ENCODE measurements at places on chromosomes 11 and 22.

DNA sequence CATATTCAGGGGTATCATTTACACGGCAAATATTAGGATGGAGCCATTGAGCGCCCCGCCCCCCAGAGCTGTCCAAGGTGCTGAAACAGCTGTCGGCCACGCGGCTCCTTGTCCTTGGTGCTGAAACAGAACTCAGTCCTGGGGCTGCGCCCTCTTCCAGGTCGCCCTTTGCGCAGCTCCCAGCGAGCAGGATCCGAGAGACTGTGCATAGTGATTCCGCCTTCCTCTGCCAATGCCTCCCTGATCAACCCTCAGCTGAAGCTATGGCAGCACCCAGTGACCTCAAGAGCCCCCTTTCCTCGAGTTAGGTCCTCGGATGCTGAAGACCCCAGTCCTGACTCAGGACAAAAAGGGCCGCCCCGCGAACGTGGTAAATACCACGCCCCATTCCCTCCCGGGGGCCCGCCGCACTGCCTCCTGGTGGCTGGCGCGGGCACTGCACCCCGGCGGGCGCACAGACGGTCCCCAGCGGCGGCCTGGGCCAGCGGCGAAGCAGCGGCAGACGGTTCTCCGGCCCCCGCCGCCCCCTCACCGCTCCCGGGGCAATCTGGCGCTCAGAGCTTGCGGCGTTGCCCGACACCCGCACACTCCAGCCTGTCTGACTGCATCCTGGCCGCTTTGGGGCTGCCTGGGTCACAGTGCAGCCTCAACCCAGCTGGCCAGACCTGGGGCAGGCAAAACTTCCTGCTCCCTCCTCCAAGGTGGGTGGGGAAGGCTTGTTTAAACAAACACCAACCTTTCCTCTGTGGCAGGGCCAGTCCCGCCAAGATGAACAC, 13.4 kb downstream of the SYT7 start:
- DNase-seq = no peak

- no peak for DNase-seq
Measured at GRCh38 chr11:132024587-132025295, 654.3 kb downstream of the NTM start.

DNA sequence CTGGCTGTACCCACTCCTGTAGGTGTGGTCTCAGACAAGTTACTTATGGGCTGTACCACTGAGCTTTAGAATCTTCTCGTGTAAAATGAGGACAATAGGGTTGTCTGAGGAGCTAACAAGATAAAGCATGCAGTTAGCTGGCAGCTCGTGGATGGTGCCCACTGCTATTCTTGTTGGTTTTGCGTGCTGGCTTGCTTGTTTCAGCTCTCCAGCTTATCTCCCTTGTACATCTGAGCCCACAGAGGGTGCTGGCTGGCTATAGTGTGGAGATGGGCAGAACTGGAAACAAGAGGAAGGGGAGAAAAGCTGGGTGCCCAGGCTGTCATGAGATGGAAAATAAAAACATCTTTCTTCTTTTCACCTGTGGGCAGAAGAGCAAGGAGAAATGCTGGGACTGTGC, 46.5 kb upstream of the GALNT18 start:
- no peak for DNase-seq

DNA sequence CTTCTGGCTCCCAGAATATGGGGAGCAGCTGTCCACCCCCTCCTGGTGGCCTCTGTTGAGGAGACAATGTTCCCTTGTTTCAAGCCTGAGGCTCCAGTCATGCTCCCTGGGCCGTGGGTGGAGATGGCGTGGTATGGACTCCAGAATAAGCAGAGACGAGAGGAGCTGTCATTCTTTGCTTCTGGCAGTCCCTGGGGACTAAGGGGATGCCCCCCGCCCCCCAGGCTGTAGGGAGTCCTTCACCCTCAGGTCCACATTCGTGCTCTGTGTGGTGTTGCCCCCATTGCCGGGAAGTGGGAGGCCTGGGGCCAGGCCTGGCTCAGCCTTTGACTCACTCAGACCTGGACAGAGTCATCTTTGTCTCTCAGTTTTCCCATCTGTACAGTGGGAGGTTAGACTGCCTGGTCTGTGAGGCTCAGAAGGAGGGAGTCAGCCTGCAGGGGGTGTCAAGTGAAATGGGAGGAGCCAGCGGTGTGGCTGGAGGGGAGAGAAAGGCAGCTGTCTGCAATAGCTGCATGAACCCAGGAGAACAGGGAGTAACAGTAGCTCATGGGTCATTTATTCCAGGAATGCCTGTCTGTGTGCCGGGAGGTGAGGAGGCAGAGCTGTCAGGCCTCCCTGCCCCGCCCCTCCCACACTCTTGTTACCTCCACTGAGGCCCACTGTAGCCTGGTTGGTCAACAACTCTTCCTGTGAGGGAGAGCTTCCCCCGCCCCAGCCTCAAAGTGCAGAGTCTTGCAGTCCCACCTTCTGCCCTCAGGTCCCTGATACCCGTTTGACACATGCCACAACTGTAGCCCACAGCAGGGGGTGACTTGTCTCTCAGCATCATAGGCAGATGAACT, 6.3 kb downstream of the ARHGEF17 start:
- DNase-seq = no peak

GRCh38 chr22:27262361-27262760, 539.2 kb downstream of the MN1 start:
- DNase-seq = no peak

- no peak for DNase-seq
Measured at GRCh38 chr11:62933285-62933684, 12.1 kb upstream of the CHRM1 start.

DNA sequence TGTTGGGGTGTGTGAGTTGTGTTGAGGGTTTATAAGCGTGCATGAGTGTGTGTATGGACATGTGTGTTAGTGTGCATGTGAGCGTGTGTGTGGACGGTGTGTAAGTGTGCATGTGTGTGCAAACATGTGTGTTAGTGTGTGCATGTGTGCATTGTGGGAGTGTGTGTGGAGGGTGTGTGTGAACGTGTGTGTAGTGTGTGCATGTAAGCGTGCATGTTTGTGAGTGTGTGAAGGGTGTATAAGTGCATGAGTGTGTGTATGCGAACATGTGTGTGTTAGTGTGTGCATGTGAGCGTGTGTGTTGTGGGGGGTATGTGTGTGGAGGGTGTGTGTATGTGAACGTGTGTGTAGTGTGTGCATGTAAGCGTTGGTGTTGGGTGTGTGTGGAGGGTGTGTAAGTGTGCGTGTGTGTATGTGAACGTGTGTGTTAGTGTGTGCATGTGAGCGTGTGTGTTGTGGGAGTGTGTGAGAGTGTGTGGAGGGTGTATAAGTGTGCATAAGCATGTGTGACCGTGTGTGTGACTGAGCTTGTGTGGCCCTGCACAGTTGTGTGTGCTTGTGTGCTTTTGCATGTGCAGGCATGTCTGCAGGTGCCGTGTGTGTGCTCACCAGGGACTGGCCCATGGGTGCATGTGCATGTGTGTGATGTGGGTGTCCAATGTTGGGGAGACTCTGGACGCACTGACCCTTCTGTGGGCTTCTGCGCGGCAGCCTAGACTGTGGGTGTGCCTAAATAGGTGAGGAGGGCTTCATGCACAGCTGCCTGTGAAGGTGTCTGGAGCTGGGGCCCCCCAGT, 866.2 kb downstream of the TBC1D22A start:
- no peak for DNase-seq

- DNase-seq = no peak
Measured at GRCh38 chr11:66915046-66915832, 42.9 kb downstream of the PC start.

DNA sequence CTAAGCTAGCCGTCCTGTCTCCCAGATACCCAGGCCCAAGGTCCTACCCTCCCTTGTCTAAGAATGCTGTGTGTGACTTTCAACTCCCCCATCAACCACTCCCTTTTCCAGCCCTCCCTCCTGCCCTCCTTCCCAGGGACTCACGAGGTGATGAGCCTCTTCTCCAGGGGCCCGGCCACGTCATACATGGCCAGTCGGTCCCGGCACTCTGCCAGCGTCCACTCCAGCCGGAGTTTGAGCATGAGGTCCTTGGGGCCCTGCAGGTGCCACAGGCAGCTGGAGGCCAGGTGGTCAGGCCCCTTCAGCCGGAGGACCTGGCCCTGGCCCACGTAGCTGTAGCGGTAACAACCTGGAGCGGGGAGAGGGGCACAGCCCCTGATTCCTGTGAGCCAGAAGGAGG, 20.1 kb downstream of the TMPRSS6 start:
- no peak for DNase-seq

Data from SW 1271 (cell line).